ENCODE measurements at places on chromosomes 6 and 20. TPM values are rescaled to one million over a fixed set of nuclear protein-coding genes. Genes with fewer than 3 reads are reported as not detected.

Gene PGC
- total RNA-seq: not detected

Gene TBPL1
- total RNA-seq: 7.9 TPM

Gene UNC93A
- total RNA-seq: not detected

Gene UNC5CL
- not detected for total RNA-seq

Gene ACSS1
- total RNA-seq: 0.72 TPM

Gene NCOA6
- total RNA-seq: 11.2 TPM

Gene MRPS18B
- 88.8 TPM for total RNA-seq

Gene BFSP1
- 3.9 TPM for total RNA-seq

Gene CCN5
- total RNA-seq: 1.3 TPM

Gene LY6G5C
- total RNA-seq: 0.66 TPM

Gene DXO
- total RNA-seq: 31.7 TPM

Data from placental pericyte (primary cell).